SJSA1 (cell line): ENCODE measurements at places on chromosomes 2 and 18. TPM values are rescaled to one million over a fixed set of nuclear protein-coding genes. Genes with fewer than 3 reads are reported as not detected.
A peak's percentile ranks its signal among the peaks of the same experiment; 100 is the strongest.

DNA sequence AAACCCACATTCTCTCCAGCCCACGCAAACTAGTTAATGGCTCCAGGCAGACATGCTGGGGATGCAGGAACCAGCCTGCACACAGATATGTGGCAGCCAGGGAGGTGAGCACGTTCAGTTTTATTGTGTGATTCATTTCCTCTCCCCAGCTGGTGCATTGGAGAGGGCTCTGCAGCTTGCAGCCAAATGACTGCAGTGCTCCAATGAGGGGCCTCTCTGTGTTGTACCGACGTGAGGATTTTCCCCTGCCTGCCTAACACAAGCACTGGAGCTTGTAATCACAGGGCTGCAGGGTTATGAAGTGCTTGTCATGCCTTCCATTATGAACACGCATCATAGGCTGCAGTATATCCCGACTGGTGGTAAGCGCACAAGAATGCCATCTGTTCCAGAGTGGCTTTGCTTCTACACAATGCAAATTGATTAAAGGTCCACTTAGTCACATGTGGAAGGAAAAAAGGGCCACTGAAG lies 92.3 kb upstream of the THUMPD2 start:
- DNase-seq, result peak; percentile 33

PPP1R7 gene
- total RNA-seq, result 140 and 159 TPM in 2 replicates

KLHL30 gene
- total RNA-seq, result 0.50 and 1.5 TPM in 2 replicates

KLF7 gene
- 6.8 and 13.1 TPM in 2 replicates for total RNA-seq

MAP3K19 gene
- total RNA-seq, result 0.08 TPM in 1 of 2 replicates, not detected in the other

DNA sequence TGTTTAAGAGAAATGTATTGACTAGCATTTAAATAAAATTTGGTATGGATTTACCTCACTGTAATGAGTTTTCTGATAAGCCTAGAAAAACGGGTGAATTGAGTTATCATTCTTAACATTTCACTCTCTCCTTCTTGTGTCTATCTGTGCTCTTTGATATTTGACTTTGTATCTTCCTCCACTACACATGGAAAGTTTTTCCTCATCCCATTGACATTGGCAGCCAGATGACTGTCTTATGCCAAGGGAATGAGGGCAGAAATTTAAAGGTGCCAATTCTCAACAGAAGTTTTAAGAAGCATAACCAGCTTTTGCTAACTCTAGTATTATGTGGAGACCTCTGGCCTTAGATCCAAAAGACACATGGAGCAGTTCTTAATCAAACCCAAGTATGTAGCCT lies 376.6 kb downstream of the DSEL start:
- DNase-seq, result no peak

DNA sequence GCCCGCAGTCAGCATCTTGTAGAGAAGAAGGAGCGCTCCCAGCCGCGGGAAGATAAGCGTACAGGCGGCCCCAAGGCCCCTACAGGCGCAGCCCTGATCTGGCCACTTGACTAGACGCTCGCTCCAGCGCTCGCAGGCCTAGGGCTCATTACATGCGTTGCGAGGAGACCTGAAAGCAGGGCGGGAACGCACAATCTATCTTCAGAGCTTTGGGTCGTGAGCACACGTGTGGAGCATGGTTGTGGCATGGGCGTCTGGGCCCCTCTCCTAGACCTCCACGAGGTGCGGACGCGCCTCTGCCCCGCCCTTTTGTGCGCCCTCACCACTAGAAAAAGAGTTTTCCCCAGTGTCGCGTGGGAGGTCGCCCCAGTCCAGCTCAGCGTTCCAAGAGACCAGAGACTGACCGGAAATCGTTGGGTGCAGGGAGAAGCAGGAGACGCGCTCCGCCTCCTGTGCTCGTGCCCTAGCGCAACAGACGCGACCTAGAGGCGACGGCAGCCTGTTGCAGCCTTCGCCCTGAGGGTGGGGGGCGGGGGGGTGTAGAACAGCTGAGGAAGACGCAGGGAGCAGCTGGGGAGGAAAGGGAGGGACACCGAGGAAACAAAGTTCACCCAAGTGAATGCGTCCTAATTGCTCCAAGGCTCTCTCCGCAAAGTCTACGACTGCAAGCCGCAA lies 12.6 kb downstream of the NR4A2 start:
- no peak for DNase-seq

GRCh38 chr18:68177807-68178702 lies 536.9 kb downstream of the TMX3 start:
- DNase-seq, result no peak

- no peak for DNase-seq
Observed at GRCh38 chr2:232802091-232802490, 25.7 kb upstream of the KCNJ13 start.

GKN1 gene
- total RNA-seq, result not detected in 2 replicates

GRCh38 chr18:42005782-42006181 lies 50.7 kb downstream of the PIK3C3 start:
- DNase-seq, result no peak

FAM237A gene
- not detected in 2 replicates for total RNA-seq

LRATD1 gene
- total RNA-seq, result not detected in 2 replicates

GRCh38 chr2:42653908-42654445 lies 85.5 kb downstream of the MTA3 start:
- DNase-seq, result no peak

- no peak for DNase-seq
Observed at GRCh38 chr2:225137971-225138370, 95.7 kb upstream of the DOCK10 start.

- DNase-seq, result no peak
Observed at GRCh38 chr2:171260471-171261424, 100.1 kb upstream of the TLK1 start.

DNA sequence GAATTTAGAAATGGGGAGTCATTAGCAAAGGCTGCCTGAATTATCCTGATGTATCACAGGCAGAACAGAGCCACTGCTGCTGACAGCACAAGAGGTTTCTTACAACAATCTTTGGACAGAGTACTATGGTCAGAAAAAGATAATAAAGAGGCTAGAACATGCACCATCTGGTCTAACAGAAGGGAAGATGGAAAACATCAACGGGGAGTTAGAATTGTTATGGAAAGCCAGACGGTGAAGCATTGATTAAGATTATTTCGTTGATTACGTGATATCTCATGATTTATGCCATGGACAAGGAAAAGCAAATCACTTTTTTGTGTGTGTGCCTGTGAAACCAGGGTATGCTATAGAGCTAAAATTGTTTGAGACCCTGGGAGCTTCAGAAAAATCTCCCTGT lies 409.4 kb upstream of the ETAA1 start:
- DNase-seq, result no peak

GRCh38 chr18:22840606-22841144 lies 92.5 kb upstream of the RBBP8 start:
- DNase-seq, result no peak

MYO3B gene
- not detected in 2 replicates for total RNA-seq

GRCh38 chr2:203679401-203679800 lies 27.0 kb upstream of the CD28 start:
- no peak for DNase-seq

DNA sequence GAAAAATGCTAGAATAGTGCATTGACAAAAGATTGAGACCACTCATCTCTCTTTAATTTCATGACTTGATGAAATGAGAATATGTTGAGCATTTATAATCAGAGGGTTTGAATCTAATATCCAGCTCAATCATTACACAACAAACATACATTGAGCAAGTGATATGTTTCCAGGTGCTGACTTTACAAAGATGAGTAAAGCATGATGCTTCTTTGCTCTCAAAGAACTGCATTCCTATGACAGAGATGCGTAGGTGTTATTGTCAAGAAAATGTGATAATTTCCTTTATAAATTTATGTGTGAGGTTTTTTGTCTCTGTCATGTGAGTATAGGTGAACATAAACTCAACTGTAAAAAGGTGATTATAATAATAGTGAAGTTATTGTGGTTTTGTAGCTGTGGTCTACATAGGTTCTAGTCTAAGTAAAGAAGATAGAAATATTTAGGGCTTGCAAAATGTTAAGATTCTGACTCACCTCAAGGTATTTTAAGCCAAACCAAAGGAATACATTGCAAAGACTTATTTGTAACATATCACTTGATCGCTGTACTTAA lies 389.8 kb downstream of the GALNT13 start:
- DNase-seq, result no peak

- DNase-seq, result no peak
Observed at GRCh38 chr2:134249755-134250154, 4.1 kb upstream of the MGAT5 start.

DNA sequence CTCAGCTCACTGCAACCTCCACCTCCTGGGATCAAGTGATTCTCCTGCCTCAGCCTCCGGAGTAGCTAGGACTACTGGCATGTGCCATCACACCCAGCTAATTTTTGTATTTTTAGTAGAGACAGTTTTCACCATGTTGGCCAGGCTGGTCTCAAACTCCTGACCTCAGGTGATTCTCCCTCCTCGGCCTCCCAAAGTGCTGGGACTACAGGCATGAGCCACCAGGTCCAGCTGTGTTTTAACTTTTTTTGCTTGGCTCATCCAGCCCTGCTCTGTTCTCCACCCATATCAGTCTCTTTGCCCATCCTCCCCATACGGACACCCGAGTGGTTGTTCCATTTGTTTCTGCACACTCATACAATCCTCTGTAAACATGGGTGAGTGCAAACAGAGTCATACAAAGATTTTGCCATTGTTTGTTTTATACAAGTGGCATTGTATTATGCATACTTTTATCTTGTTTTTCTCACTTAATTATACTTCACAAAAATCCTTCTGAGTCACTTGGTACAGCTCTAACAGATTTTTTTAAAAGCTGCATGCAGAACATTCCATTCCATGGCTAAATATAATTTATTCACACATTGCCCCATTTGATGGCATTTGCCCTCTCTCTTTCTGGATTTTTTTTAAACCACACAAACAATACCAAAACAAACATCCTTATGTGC lies 5.3 kb downstream of the APOB start:
- DNase-seq, result peak; percentile 14

DNA sequence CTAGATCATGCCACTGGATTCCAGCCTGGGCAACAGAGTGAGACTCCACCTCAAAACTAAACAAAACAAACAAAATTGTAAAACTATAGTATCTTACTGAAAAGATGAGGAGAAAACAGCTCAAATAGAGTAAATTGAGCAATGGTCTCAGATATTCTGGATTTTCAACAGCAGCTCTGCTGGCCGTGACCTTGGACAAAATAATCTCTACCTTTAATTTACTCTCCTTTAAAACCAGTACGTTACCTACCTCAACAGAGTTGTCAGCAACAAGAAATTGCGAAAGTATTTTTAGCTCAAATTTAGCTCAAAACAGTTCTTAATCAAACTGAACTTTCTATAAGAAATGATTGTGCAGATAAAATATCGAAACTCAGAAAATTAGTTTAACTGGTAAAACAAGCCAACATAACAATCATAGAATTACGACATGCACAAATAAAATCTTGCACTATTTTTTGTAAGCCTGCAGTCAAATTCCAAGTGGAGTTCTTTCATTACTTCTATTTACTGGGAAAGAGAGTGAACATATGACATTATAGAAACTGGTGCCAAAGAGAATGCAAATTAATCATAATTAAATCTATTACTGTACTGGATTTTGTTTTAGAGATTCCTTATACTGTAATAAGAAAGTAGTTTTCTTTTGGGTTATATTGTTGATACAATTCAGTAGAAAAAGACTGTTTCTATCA lies 40.8 kb downstream of the TRIP12 start:
- DNase-seq, result no peak

DNA sequence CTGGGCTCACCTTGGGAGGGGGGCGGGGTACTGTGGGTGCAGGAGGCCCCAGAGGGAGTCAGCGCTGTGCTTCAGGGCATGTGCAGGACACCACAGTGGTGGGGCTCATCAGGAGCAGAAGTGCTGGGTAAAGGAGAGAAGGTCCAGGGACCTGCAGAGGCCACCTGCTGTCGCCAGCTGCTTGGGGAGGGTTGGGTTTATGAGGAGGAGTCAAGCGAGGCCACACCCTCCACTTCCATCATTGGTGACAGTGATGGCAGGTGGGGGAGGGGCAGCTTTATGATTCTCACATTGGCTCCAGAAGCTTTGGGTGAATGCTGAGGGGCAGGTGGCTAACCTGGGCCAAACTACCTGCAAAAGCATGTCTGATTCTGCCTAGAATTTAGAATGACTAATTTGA lies 392.6 kb downstream of the HRH4 start:
- DNase-seq, result no peak

GRCh38 chr2:127071901-127072328 lies 35.0 kb downstream of the BIN1 start:
- no peak for DNase-seq

TMEM169 gene
- 0.19 and 0.84 TPM in 2 replicates for total RNA-seq

ZSWIM2 gene
- total RNA-seq, result not detected in 2 replicates

- DNase-seq, result no peak
Observed at GRCh38 chr2:229269146-229269545, 1.9 kb downstream of the PID1 start.

GRCh38 chr2:184769023-184769422 lies 170.7 kb downstream of the ZNF804A start:
- DNase-seq, result no peak

DNA sequence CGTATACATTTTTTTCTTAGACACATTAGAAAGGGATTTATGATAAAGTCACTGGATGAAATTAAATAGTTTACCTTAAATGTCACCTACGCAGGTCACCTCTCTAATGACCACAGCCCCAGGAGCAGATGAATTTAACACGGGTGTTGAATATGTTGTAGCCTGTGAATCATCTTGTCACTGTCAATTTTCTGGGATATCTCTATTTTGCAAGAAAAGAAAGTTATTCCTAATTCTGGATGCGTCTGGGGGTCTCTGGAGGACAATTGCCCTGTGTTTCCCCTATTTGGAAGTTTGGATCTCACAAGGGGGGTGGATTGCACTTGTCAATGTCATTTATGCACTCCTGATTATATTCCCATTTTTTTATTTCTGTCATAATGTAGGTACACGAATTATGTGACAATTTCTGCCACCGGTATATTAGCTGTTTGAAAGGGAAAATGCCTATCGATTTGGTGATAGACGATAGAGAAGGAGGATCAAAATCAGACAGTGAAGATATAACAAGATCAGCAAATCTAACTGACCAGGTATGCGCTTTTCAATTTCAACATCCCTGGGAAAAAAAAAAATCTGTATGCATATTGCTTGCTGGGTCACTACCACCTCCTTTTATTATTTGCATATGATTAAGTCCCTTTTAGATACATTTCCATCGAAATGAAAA lies 7.7 kb downstream of the MEIS1 start:
- no peak for DNase-seq

DNA sequence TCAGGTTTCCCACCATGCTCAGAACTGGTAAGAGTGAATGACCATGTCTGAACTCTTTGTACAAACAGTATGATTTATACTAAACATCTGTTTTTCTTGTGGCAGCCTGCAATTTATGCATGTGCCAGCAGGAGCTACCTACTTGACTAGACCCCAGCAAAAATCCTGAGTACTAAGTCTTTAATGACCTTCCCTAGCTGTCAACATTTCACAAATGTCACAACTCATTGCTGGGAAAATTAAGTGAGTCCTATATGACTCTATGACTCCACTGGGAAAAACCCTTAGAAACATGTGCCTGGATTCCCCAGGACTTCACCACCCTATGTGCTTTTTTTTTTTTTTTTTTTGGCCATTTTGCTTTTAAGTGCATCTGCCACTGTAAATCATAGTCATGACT lies 1225.8 kb downstream of the SUCLG1 start:
- no peak for DNase-seq

DNA sequence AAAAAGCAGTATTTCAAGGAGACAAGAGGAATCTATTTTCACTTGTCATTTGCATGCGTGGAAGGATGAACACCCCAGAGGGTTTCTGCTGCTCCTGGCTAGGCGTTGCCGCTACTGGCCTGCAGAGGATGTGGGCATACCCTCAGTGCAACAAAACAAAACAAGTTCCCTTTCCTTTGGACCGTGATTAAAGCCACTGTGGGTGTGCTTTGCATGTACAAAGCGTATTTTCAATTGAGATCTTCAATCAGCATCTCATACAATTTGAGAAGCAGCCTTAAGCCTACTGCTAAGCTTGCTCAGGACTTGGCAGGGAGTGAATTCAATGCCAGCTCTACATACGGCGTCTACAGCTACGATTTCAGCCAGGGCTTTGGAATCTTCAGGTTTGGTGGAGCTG lies 298.4 kb downstream of the LPIN1 start:
- no peak for DNase-seq
